Erythroblast (primary cell): ENCODE measurements at places on chromosomes 11 and 22.

DNA sequence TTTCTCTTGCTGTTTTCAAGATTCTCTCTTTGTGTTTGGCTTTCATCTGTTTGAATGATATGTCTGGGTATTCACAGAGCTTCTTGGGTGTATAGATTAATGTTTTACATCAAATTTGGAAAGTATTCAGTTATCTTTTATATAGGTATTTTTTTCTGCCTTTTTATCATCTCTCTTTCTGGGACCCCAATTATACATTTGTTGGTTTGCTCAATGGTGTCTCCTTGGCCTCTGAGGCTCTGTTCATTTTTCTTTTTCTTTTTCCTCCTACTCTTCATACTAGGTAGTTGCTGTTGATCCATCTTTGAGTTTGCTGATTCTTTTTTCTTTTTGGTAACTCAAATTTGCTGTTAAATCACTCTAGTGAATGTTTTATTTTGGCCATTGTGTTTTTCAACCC lies 14.3 kb downstream of the PLAAT5 start:
- DNase-seq, result peak; percentile 2

GRCh38 chr11:110198031-110198729 lies 98.2 kb downstream of the RDX start:
- DNase-seq, result no peak

DNA sequence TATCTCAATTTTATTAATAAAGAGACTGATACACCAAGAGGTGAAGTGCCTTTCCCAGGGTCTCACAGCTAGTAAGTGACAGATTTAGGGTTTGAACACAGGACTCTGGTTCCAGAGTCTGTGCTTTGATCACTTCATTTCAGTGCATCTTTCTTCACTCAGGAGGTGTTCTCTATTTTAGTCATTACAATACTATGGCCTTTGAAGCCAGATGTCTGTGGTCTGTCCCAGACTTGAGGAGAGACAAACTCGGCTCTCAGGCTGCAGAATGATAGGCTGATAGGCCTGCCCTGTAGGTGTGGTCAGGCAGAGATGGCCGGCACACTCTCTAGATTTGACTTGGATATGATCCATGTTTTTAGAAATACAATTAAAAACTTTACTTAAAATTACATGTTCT lies 478.5 kb upstream of the CCDC90B start:
- no peak for DNase-seq

DNA sequence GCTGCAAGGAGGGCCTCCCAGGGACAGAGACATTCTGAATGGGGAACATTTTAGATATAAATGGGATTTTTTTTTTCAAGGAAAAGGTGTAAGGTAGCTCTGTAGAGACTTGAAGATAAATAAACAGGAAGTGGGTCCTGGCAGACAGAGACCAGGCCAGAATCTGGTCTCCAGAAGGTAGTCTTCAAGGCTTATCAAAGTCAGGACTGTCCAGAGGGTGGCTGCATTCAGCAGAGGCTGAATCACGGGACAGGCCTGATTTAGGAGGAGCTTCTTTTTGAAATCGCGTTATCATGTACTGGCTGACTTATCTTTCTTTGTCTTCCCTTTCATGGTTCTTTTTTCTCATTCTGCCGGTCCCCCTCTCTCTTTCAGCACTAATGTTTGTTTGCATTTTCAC lies 542.9 kb downstream of the NTM start:
- no peak for DNase-seq

- no peak for DNase-seq
Measured at GRCh38 chr22:20948450-20948849, 18.6 kb upstream of the AIFM3 start.
